CD8-positive, alpha-beta T cell (primary cell): ENCODE measurements at places on chromosomes 4 and X.
A peak's percentile ranks its signal among the peaks of the same experiment; 100 is the strongest.

GRCh38 chrX:132615391-132616131 is 126.7 kb upstream of the MBNL3 start:
- peak; percentile 21 for DNase-seq

GRCh38 chrX:134930501-134930900 is 60.3 kb upstream of the SMIM10 start:
- DNase-seq: no peak

DNA sequence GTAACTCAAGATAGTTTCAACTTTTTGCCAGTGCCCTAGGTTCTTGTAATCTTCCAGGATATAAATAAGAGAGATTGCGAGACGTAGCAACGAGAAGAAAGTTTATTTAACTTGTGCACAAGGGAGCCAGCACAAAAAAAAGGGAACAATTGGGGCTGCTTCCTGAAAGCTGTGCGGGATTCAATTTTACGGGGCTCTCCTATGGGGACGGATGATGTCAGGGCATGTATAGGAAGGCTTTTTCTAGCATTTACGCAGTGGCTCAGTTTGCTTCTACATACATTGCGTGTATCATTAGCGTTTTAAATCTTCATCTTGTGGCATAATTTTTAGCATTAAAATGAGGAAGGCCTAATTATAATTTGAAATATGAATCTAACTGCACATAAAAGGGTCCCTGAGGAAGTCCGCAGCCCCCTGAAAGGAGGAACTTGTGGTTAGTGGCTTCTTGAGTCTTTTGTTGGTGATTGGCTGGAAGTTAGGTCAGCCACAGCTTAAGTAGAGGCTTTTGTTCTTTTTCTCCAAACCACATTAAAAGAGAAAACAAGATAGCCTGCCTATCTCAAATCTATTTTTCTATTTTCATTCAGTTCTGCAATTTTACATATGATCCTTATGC is 668.2 kb upstream of the NDST4 start:
- DNase-seq: no peak

DNA sequence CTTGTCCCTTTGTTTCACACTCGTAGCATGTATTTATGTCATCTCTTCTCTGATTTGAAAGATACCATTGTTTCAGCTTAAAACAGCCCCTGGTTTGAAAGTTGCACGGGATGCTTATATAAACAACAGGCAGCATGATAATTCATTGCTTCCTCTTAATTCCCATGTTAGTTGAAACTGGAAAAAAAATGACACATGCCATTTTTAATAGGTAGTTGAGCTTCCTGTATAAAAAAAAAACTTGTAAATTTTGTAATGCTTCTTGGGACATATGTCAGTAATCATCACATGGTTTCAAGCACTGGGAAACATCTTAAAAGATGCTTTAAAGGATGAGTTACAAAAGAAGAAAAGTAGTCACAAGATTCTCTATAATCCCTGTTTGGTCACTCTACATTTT is 243.0 kb downstream of the PALLD start:
- DNase-seq: no peak

DNA sequence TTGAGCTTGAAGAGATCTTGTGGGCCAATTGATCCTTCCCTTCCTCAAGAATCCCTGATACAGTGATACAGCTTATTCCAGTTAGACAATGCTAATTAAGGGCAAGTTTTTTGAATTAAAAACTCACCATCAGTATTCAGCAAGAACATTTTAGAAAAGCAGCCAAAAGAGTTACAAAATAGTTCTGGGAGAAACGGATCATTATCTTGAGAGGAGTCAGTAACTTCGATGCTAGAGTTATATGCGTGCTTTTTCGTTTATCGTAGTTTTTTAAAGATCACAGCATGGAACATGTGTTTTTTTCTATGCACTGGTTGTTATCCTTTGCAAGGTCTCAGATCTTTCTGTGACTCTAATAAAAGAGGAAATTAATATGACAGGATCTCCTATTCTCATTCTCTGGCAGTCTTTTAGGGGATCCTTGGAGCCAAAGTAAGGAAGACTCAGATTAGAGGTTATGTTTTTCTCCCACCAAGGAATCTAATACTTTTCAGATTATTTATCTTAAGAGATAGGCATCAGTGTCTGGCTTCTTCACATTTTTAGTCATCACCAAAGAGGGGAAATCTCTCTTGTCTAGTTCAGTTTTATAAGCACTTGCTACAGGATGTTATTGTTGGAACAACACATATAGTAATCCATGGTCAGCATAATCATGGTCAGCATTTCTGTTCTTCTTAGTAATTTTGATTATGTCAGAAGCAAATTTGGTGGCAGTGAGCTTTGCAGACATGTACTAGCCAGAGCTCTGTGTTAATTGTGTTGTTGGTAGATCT is 109.7 kb downstream of the PDLIM5 start:
- DNase-seq: no peak
